ENCODE measurements at places on chromosomes 11 and 22.

- no peak for DNase-seq
These were observed 749.2 kb downstream of the NTM start for GRCh38 chr11:132119573-132119972.

- DNase-seq: no peak
These were observed 71.4 kb downstream of the CHST1 start for GRCh38 chr11:45593992-45594391.

DNA sequence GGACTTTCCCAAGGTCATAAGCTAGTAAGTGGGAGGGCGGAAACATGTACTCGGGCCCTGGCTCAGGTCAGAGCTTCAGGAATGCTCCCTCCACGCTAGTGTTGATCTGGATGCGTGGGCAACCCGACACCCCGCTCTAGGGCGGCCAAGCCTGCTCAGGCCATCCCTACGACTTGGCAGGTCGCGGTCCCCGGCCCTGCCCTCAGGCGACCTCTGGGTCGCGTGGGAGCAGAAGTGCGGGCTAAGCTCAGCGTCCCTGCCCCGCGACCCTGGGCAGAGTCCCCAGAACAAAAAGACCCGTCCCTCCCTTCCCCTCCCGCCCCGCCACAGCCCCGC, 781 bp upstream of the TEF start:
- DNase-seq: peak; percentile 87

GRCh38 chr11:16783321-16783801, 44.9 kb downstream of the C11orf58 start:
- no peak for DNase-seq

DNA sequence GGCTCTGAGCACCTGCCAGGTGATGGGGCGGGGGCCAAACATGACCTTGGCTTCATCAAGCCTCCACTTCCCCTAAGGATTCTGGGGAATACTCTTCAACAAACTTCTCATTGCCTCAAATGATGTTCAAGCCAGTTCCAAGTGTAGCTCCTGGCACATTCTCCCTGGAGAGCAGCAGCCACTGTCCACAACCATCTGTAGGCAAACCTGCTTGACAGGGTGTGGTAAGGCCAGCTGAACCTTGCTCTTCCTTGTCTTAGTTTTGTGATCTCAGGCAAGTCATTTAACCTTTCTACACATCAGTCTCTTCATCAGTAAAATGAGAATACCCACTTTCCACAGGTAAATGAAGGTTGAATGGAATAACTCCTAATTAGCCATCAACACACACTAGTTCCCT, 323.3 kb downstream of the TENM4 start:
- no peak for DNase-seq

- peak; percentile 57 for DNase-seq
These were observed 51.5 kb downstream of the FAM181B start for GRCh38 chr11:82682003-82682751.

- DNase-seq: no peak
These were observed 279.6 kb upstream of the PLET1 start for GRCh38 chr11:112540261-112540660.

DNA sequence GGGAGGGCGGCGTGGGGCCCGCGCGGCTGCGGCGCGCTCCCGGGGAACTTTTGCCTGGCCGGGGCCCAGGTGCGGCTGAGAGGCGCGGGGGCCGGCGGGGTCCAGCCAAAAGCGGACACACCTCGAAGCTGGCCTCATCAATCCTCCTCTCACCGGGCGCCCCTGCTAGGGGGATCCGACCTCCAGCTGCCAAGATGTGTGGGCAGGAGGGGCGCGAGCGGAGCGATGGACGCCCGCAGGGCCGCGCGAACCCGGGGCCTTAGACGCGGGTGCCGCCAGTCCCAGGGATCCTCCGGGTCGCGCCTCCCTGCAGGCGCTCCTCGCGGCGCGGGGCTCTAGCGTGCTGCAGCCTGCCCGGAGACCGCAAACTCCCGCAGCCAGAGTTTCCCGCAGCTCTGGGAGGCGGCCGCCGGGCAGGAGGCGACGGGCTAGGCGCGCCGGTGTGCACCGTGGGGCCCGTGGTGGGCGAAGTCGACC, 785 bp downstream of the IGSF9B start:
- DNase-seq: no peak

- DNase-seq: no peak
These were observed 91.8 kb downstream of the APIP start for GRCh38 chr11:34824425-34824824.

- no peak for DNase-seq
These were observed 127.7 kb downstream of the MAML2 start for GRCh38 chr11:96215110-96215782.

- DNase-seq: no peak
These were observed 103.5 kb downstream of the MICAL2 start for GRCh38 chr11:12213883-12214282.

GRCh38 chr22:37496651-37497050, 10.5 kb upstream of the MFNG start:
- DNase-seq: peak; percentile 76

- DNase-seq: no peak
These were observed 40.0 kb upstream of the RTL6 start for GRCh38 chr22:44538051-44538450.

DNA sequence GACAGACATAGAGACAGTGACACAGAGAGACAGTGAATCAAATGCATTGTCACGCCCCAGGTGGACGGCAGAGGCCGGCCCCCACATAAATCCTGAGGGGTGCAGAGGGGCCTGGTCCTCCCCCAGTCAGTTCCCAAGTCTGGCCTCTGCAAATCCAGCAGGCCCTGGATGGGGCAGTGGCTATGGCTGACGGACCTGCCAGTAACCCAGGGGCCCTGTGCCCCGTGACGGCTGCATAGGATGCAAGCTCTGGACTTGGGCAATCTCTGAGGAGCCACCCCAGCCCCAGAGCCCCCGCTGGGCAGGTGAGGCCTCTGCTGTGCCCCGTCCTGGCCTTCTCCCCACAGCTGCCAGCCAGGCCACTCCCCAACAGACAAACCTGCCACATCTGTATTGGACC, 204.5 kb downstream of the BRD1 start:
- DNase-seq: no peak

- no peak for DNase-seq
These were observed 7.9 kb downstream of the RNF169 start for GRCh38 chr11:74756571-74756970.

DNA sequence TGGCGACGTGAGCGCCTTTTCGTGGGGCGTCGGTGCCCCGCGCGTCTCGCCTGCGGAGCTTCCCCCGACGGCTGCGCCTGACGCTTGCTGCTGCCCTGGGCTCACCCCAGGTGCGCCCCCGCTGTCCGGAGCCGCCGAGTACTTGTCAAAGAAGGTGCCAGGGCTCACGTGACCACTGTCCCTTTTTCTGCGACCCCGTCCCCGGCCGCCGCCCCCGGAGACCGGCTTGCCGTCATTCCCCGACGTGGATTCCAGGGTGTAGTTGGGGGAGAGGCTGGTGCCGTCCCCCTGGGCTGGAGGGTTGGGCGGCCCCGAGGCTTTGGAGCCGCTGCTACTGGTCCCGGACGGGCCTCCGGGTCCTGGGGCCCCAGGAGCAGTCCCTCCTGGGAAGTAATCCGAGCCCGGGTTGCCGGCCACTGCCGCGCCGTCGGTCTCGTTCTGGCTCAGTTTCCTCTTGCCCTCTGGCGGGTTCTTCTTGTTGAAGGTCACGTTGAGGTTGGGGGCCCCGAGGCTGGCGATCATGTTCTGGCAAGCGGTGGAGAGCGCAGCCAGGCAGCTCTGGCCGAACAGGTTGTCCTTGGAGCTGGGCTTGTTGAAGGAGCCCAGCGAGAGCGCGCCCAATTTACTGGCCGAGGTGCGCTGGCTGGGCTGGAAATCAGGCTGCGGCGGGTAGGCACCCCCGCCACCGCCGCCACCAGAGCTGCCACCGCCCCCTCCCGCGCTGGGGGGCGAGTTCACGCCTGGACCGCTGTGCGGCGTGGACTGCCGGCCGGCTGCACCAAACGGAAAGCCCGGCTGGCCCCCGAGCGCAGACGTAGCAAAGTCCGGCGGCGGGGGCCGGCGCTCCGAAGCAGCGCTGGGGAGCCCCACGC, 3.8 kb downstream of the MN1 start:
- no peak for DNase-seq
